ENCODE measurements at places on chromosomes 1 and 21. TPM values are rescaled to one million over a fixed set of nuclear protein-coding genes. Genes with fewer than 3 reads are reported as not detected.

Gene NHLH1
- 0.43 TPM for polyA plus RNA-seq

Gene RGL1
- 11.9 TPM for polyA plus RNA-seq

Gene NBPF4
- 0.11 TPM for polyA plus RNA-seq

Gene KISS1
- polyA plus RNA-seq: 4.3 TPM

Gene TMEM269
- 0.32 TPM for polyA plus RNA-seq

Gene CD53
- 262 TPM for polyA plus RNA-seq

Gene ORC1
- polyA plus RNA-seq: 0.96 TPM

Gene LYST
- 25.7 TPM for polyA plus RNA-seq

Gene SIM2
- polyA plus RNA-seq: 0.07 TPM

Gene ZNF593OS
- 0.87 TPM for polyA plus RNA-seq

Gene LCE3C
- polyA plus RNA-seq: 0.66 TPM

Gene FAM167B
- 6.8 TPM for polyA plus RNA-seq

Gene DOP1B
- 5.7 TPM for polyA plus RNA-seq

Gene IL24
- 0.50 TPM for polyA plus RNA-seq

Data from thymus (tissue), 14 donors.